Large intestine (tissue), 12 donors: ENCODE measurements at places on chromosomes 3 and 15.

DNA sequence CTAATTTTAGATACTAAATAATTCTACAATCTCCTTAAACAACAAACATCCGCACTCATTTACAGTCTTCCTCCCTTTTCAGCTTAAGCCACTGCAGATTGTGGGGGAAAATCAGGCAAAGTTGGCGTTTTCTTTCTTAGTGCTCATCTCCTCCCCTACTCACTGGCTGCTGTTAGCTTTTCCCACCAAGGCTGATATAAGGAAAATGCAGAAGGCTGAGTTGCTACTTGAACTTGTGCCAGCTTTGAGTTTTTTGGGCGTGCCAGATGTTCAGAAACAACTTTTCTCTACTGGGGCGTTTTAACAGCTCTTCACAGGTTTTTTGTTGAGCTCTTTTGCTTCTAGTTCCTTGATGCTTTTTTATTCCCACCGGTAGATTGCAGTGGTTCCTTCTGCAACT lies 222.0 kb downstream of the PYDC2 start:
- no peak for DNase-seq

DNA sequence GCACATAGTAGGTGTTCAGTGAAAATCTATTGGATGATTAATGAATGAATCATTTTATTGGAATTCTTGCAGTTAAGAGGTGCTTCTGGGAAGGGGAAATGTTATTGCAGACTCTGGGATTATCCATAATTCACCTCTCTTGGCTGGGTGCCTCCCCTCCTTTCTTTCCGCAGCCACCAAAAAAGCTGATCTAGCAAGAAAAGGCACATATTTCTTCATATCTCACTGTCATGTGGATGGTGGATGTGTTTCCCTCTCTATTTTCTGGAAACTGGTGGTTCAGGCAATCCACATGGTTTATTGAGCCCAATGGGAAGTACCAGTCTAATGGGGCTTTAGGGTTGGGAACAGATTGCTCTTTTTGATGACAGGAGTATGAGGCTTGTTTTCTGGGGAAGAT lies 151.1 kb upstream of the ROPN1 start:
- DNase-seq = no peak

- DNase-seq = no peak
Measured at GRCh38 chr3:86175593-86176444, 815.1 kb downstream of the VGLL3 start.

DNA sequence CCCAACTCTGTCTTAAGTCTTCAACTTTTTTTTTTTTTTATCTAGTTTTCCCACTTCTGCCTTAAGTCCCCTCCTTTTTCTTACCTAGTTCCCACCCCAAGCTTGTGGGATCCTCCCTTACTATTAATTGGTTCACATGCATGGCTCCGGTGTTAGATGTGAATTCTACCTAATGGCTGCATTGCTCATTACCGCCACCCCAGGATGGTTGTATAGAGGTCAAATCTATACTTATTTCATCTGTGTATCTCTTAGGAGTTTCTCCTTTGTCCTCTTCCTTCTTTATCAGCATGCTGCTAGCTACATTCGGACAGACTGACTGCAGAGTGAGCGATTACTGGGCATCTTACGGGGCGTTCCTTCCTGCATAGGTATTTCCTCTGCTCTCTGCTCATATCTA lies 605.7 kb upstream of the GRM7 start:
- DNase-seq = no peak

GRCh38 chr3:188188911-188189310 lies 35.0 kb downstream of the LPP start:
- no peak for DNase-seq

DNA sequence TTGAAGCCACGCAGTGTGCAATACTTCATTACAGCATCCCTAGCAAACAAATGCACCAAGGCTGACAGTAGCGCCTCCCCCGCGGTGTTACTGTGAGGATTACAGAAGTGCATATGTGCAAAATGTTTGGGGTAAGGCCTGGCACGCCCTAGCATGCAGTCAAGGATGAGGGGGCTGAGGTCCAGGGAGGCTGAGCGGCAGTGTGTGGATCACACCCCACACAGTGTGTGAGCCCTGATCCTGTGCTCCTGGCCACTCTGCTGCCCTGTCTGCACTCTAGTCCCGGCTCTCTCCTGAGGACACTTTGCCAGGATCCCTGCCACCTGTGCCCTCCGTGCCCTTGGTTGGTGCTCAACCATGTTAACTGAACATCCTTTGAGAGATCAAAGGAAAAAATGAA lies 71.3 kb downstream of the WNT7A start:
- no peak for DNase-seq
